Activated naive CD4-positive, alpha-beta T cell treated with anti-CD3 and anti-CD28 coated beads for 36 hours (primary cell): ENCODE measurements at places on chromosomes 7 and 10. TPM values are rescaled to one million over a fixed set of nuclear protein-coding genes. Genes with fewer than 3 reads are reported as not detected.
A peak's percentile ranks its signal among the peaks of the same experiment; 100 is the strongest.

- H3K27ac ChIP-seq: no peak overlapping the region
- no peak for DNase-seq
- no peaks in the 10 kb centered on the region for H3K4me1 ChIP-seq
- no peaks in the 10 kb centered on the region for H3K36me3 ChIP-seq
- no peaks in the 10 kb centered on the region for H3K27me3 ChIP-seq
Measured at GRCh38 chr10:78337016-78337415, 303.4 kb downstream of the RPS24 start.

GRCh38 chr10:91907914-91908336 is 1.4 kb downstream of the FGFBP3 start:
- peaks cover 2% of the 10 kb centered on the region for H3K27me3 ChIP-seq
- peak; percentile 22 for DNase-seq
- peaks cover 18% of the 10 kb centered on the region for H3K4me1 ChIP-seq
- H3K36me3 ChIP-seq: no peaks in the 10 kb centered on the region

- H3K27me3 ChIP-seq: no peaks in the 10 kb centered on the region
- no peak overlapping the region for H3K27ac ChIP-seq
- peak; percentile 85 for DNase-seq
- H3K4me3 ChIP-seq: no peak overlapping the region
- H3K4me1 ChIP-seq: peaks cover 1% of the 10 kb centered on the region
Measured at GRCh38 chr10:119416855-119417254, 125.7 kb downstream of the RGS10 start.

DNA sequence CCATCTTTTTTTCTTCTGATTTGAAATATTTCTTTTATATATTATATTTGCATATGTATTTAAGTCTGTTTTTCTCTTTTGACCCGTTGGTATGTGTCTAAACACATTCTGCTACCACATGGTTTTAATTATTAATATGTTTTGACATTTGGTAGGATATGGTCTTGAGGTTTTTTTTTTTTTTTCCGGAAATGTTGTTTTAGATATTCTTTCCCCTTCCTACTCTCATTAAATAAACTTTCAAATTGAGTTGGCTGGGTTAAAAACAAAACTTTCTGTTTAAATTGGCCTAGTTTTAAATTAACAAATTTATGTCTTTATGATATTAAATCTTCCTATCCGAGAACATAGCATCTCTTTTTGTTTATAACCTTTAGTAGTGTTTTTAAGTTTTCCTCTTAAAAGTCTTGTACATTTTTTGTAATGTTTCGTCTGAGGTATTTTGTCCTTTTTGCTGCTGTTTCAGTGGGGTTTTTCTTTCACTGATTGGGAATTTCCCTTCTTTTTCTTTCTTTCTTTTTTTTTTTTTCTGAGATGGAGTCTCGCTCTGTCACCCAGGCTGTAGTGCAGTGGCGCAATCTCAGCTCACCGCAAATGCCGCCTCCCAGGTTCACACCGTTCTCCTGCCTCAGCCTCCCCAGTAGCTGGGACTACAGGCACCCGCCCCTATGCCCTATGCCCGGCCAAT is 25.4 kb downstream of the STAM start:
- H3K4me1 ChIP-seq: peaks cover 56% of the 10 kb centered on the region
- H3K4me3 ChIP-seq: peak overlapping the region; percentile 23
- DNase-seq: peak; percentile 46
- H3K27ac ChIP-seq: peak overlapping the region; percentile 64

- no peaks in the 10 kb centered on the region for H3K27me3 ChIP-seq
- DNase-seq: no peak
- no peak overlapping the region for H3K27ac ChIP-seq
- no peak overlapping the region for H3K4me3 ChIP-seq
- peaks cover 4% of the 10 kb centered on the region for H3K4me1 ChIP-seq
- no peaks in the 10 kb centered on the region for H3K36me3 ChIP-seq
Measured at GRCh38 chr7:17289074-17289645, 9.3 kb upstream of the AHR start.

GRCh38 chr10:70381471-70382421 is 679 bp downstream of the LRRC20 start:
- peak; percentile 42 for DNase-seq
- peaks cover 10% of the 10 kb centered on the region for H3K4me1 ChIP-seq
- peaks cover 2% of the 10 kb centered on the region for H3K27me3 ChIP-seq
- peak overlapping the region; percentile 84 for H3K4me3 ChIP-seq

- peaks cover 2% of the 10 kb centered on the region for H3K27me3 ChIP-seq
- no peak overlapping the region for H3K4me3 ChIP-seq
- DNase-seq: no peak
Measured at GRCh38 chr7:6545398-6546126, 5.7 kb downstream of the GRID2IP start.

DNA sequence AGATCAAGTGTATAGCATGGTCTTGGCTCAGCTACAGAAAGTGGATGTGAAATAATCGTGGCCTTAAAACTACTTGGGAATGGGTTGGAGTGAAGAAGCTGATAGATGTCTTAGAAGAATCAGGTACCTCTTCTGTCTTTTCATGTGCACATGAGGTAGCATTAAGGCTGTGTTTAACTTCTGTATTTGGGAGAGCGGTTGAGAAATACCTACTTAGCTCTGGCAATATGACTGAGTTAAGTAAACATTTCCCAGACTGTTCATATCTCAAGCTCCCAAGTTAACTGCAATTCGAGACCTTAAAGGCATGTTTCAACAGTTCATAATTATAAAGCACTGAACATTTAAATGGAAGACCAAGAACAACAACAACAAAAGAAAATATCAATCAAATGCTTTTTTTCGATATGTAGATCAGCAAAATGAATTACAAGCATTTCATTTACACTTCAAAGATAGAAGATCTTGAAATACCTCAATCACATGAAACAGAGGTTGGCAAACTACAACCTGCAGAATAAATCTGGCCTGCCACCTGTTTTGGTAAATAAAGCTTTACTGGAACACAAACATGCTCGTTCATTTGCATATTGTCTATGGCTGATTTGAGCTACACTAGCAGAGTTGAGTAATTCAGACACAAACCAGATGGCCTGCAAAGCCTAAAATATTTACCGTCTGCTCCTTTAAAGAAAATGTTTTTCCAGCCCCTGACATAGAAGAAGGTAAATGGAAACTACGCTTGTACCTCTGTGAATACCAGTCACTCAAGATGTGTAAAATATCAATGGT is 337.1 kb upstream of the GLI3 start:
- H3K36me3 ChIP-seq: no peaks in the 10 kb centered on the region
- H3K4me3 ChIP-seq: no peak overlapping the region
- peaks cover 2% of the 10 kb centered on the region for H3K27me3 ChIP-seq
- H3K4me1 ChIP-seq: no peaks in the 10 kb centered on the region
- DNase-seq: no peak

DNA sequence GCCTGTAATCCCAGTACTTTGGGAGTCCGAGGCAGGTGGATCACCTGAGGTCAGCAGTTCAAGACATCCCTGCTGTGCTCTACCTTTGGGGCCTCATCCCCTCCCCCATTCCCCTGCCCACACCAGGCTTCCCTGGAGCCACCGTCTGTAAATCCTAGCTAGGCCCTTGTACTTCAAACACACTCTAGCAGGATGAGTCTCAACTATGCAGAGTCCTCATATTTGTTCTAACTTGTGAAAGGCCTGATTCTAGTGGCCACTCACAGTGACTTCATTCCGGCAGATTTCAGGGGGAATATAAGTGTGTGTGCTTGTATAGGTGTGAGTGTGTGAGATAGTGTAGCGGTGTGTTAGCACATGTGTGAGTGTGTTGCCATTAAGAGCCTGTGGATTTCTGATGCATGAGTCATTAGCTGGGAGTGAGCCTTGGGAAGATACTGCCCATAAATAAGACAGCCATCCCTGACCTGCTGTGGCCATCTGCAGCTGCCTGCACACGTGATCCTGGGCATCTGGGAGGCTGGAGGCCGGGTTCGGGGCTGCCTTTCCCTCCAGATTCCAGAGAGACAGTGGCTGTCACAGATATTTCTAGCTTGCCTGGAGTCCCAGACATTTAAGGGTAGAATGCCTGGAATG is 1.7 kb upstream of the NEURL1 start:
- no peaks in the 10 kb centered on the region for H3K36me3 ChIP-seq
- H3K4me3 ChIP-seq: no peak overlapping the region
- no peak overlapping the region for H3K27ac ChIP-seq
- no peak for DNase-seq

DNA sequence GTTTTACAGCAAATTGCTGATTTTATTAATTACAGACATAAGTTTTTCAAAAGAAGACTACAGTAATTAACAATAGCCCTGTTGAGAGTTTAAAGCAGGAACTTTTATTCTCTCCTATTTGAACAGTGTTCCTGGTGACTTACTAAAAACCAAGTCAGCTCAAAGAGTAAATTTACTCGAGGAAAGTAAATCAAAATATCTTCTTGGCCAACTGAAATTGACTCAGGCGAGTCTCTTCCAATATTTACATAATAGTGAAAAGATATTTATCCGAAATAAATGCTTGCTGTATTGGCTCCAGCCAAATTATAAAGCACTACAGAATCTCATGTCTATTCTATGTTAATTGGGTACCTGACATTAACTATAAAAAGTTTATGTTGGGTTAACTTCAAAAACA is 13.2 kb downstream of the CYTH3 start:
- no peak for DNase-seq
- H3K36me3 ChIP-seq: no peaks in the 10 kb centered on the region
- H3K27ac ChIP-seq: no peak overlapping the region
- no peak overlapping the region for H3K4me3 ChIP-seq

The HOXA2 gene
- total RNA-seq: not detected

The GLCCI1 gene
- 12.9 TPM for total RNA-seq

The CYP3A4 gene
- total RNA-seq: not detected

The UFSP1 gene
- total RNA-seq: 0.64 TPM

The SCART1 gene
- total RNA-seq: 1.6 TPM

The ITGA8 gene
- not detected for total RNA-seq

The PTF1A gene
- total RNA-seq: not detected

The SMARCD3 gene
- total RNA-seq: 4.5 TPM

The FBXL13 gene
- 0.54 TPM for total RNA-seq

The GIMAP4 gene
- total RNA-seq: 193 TPM
